ENCODE measurements at places on chromosomes 7 and 10.

DNA sequence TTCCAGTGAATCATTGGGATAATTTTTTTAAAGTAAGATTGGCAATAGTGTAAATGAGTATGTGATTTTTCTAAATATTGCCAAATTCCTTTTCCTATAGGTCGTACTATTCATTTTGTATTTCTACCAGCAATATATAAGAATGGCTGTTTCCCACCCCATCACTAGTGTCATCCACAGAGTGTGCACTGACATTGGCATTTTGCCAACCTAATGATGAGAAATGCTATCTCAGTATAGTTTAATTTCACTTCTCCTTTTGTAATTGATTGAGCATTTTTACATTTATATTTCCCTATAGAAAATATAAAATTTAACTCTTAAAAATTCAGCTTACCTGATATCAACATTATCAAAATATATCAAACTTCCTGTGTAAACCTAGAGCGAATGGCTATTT is 17.6 kb upstream of the TMEM26 start:
- no peak for DNase-seq

GRCh38 chr10:129766611-129767550 is 197.2 kb downstream of the EBF3 start:
- DNase-seq = no peak

GRCh38 chr7:28348636-28349035 is 63.7 kb upstream of the CREB5 start:
- DNase-seq = no peak

- no peak for DNase-seq
These were observed 48.7 kb downstream of the KAT6B start for GRCh38 chr10:74875068-74875467.

DNA sequence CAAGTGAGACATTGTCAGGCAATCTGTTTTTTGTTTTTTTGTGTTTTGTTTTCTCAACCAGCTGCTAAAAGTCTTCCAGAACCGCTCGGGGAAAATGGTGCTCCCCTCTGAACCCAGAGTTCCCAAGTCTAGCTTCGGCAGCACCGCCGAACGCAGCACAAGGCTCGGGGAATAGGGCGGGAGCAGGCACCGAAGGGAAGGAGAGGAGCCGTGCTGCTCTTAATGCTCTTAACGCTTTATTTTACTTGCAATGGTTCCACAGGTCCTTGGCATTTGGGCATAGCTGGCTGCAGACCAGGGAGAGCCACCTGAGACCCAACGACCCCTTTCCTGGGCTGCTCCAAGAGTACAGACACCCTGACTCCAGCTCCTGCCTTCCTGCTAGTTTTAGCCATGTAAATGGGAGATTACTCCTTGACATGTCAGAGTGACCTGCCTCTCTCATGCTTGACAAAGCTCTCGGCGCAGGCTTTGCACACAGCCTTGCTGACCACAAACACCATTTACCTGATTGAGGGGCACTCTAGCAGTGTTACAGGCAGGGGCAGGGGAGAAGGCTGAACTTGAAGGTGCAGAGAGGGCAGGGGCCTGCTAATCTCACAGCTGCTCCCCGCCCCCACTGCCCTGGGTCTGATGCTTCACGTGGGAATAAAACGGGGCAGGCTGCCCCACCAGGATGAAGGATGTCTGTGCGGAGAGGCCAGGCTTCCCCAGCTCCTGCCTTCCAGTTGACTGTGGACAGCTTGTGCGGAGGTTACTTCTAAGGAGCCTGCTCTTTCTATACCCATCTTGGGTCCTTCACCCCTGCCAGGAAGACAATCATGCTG is 58.6 kb upstream of the EFCAB10 start:
- no peak for DNase-seq

GRCh38 chr10:106189292-106189691 is 975.2 kb downstream of the SORCS1 start:
- DNase-seq = peak; percentile 49

Data from amniotic epithelial cell (primary cell).